ENCODE measurements at places on chromosomes 4 and X. TPM values are rescaled to one million over a fixed set of nuclear protein-coding genes. Genes with fewer than 3 reads are reported as not detected.

- DNase-seq = no peak
Measured at GRCh38 chr4:145196747-145197146, 16.4 kb upstream of the OTUD4 start.

- no peak for DNase-seq
Measured at GRCh38 chrX:38356401-38356800, 4.0 kb downstream of the OTC start.

GRCh38 chrX:109301177-109301576, 180.7 kb downstream of the GUCY2F start:
- DNase-seq = no peak

DNA sequence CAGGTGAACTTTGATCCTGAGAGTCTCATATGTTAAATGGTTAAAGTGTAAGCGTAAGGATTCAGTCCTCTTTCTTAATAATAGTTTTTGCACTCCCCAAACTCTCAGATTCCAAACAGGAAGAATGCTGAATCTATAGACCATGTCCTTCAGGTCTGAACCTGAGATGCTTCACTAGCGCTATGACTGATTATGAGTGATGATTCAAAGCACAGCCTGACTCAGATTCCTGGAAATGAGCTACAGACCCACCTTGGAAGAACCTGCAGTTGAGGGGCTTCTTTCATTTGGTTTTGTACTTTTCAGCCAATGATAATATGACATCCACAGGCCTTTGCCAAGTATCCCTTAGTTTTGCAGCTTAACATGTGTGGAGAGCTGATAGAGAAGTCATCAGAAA, 1.4 kb downstream of the EDNRA start:
- DNase-seq = no peak

- DNase-seq = no peak
Measured at GRCh38 chrX:12685541-12685940, 105.7 kb upstream of the PRPS2 start.

DNA sequence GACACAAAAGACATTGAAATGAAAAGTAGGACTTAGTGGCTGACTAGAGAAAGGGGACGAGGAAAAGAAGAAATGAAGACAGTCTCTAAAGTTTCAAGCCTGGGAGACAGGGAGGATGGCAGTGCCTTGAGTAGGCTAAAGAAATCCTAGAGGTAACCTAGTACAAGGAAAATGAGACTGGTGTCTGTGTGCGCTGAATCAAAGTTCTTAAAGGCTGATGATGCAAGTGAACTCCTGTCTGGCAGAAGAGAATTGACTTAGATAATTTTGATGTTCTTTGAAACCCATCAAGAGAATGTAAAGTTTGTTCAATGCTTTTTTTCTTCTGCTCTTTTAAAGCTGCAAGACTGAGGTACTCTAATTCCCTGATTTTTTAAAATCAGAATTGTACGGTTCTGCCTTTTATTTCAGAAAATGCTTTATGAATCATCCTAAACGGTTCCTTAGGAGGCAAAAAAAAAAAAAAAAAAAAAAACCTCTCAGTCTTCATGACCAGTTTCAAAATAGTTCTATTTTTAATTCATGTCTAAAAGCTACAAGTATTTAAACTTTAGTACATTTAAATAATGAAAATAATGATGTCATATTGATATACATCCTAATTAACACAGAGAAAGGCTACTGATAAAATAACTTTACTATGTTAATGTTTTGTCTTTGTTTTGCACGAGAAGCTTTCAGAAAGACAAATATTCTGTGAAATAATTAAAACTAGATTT, 189.8 kb downstream of the PPP3CA start:
- DNase-seq = no peak

GRCh38 chr4:116603096-116603495, 482.3 kb downstream of the TRAM1L1 start:
- DNase-seq = no peak

DNA sequence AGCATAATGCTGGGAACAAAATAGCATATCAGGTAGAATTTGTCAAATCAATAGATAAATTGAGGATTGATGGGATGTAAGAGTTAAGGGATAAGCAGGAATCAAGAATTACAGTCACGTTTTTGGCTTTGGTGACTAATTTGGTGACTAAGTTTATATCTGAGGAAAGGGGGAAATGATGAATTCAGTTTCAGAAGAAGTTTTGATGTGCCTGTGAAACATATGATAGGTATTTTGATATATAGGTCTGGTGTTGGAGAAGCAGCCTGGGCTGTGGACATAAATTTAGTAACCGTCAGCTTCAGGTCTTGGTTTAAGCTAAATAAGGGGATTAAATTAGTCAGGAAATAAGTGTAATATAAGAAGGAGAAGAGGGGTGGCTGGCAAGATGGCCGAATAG, 79.0 kb upstream of the EDA2R start:
- DNase-seq = no peak

GRCh38 chr4:91751961-91752360, 551.8 kb upstream of the GRID2 start:
- DNase-seq = no peak

DNA sequence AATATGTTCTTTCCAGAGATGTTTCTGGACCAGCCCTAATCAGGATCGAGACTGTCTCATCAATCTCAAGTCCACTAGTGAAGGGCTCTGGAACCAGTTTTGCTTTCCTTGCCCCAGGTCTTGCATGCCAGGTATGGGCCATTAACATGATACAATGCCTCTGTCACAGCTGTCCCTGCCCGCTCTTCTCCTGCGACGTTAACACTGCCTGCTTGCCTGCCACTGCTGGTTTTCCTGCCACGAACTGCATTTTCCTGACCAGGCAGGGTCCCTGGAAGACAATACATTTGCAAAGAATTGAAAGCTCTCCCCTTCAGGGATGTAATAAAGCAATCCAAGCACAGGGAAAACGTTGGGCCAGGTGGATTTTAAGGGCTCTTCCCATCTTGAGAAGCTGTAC, 200.3 kb downstream of the MID1 start:
- DNase-seq = no peak

GRCh38 chr4:148124512-148124911, 317.7 kb downstream of the NR3C2 start:
- DNase-seq = no peak

GRCh38 chrX:14013054-14013453, 16.6 kb downstream of the GEMIN8 start:
- no peak for DNase-seq

TMEM156 gene
- 0.63 TPM for polyA plus RNA-seq

LGI2 gene
- 5.2 TPM for polyA plus RNA-seq

CYTL1 gene
- polyA plus RNA-seq = 24.6 TPM

PARM1 gene
- 29.9 TPM for polyA plus RNA-seq

RIPPLY1 gene
- polyA plus RNA-seq = 0.16 TPM

GUCY1B1 gene
- 56.8 TPM for polyA plus RNA-seq
